ENCODE measurements at places on chromosomes 3 and 15.

DNA sequence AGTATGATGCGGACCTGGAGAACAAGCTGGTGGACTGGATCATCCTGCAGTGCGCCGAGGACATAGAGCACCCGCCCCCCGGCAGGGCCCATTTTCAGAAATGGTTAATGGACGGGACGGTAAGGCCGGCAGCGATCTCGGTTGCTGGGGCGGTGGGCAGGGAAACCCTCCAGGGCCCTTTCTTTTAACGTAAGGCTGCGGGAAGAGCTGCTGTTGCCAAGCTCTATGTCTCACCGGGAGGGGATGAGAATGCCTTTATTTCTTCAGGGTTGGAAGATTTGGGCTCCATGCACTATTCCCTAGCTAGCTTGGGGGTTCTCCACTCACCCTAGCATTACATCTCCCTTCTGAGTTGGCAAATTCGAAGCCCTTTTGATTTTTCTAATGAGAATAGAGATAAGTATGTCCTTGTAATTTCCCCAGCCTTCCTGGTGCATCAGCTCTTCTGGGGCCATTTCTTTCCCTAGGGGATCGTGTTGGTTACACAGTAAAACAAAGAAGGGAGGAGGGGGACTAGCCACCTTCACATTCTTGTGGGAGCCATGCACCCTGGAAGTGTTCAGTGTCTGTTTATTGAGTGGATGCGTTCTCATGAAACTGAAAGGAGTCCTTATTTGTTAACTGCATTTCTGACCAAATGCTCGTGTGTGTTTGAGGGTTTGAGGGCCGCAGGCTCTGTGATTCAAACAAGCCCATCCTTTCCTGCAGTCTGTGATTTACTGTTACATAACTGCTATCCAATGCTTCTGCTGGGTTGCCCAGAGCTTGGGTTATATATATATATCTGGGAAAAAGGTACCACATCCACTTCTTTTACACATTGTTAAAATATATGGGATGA is 982 bp downstream of the TAGLN3 start:
- no peak for DNase-seq

DNA sequence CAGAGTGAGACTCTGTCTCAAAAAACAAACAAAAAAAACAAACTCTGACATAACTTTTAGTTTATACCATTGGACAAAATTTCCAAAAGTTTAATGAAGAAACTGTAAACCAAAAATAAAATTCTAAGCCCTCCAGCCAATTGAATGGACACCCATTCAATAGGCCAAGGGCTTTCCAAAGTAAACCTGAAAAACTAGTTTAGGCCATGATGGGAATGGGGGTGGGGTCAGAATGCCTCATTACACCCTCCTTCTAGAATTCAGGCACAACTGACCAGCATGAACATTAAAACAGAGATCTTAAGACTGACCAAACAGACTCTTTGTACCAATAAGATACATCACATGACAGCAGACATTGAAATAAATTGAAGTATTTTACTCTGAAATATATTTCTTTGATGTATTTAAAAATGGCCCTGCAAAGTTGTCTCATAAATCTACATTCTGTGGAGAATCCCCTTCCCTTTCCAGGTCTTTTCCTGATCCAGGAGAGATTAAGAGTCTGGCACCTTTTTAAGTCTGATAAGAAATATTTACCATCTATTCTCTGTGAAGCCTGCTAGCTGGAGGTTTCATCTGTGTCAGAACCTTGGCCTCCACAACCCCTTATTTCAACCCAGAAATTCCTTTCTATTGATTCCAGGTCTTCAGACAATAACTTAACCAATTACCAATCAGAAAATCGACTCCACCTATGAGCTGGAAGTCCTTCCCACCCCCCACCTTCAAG is 15.7 kb downstream of the THOC7 start:
- DNase-seq = no peak

DNA sequence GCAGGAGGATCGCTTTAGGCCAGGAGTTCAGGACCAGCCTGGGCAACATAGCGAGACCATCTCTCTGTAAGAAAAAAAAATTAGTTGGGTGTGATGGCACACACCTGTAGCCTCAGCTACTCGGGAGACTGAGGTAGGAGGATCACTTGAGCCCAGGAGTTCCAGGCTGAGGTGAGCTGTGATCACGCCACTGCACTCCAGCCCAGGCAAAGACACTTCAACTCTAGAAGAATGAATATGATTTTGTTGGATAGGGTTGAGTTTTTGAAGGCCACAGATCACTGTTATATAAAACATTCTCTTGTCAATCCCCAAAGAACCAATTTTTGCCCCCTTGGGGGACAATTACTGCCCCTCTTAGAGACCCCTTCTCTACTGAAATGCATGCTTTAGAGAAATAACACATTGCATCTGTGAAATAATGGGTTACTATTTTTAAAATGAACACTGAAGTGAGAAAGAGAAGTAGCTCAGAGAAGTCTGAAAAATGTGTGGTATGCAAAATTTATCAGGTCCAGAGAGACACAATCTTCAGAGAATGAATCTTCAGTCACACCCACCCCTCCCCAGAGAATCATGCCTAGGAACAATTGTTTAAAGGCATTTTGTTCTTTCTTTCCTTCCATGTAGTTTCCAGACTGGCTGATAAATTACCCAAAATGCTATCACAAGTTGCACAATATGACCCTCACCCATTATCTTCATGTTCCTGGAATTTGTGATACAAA is 42.7 kb downstream of the METTL6 start:
- DNase-seq = no peak

DNA sequence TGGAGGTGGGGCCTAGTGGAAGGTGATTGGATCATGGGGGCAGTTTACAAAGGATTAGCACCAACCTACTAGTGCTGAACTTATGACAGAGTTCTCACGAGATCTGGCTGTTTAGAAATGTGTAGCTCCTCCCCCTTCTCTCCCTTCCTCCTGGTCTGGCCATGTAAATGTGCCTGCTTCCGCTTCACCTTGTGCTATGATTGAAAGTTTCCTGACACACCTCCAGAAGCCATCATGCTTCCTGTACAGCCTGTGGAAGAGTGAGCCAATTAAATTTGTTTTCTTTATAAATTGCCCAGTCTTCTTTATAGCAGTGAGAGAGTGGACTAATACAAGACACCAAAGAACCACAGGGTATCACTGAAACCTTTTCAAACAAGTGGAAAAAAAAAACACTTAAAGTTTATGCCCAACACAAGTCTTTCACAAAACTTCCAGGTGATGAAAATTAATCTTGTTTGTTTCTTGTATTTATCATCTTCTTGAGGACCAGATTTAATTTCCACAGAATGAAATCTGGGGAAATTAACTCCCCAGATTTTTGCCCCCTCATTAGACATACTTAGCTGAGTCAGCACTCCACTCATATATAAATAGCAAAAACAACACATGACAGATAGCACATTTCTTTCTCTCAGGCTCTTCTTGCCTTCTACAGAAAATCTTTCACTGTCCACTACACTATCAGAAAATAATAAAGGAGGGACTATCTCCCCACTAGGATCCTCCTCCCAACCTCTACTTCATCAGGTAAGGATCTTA is 847.2 kb downstream of the TUSC7 start:
- no peak for DNase-seq

GRCh38 chr15:77944002-77944867 is 133.3 kb downstream of the TBC1D2B start:
- peak; percentile 23 for DNase-seq

DNA sequence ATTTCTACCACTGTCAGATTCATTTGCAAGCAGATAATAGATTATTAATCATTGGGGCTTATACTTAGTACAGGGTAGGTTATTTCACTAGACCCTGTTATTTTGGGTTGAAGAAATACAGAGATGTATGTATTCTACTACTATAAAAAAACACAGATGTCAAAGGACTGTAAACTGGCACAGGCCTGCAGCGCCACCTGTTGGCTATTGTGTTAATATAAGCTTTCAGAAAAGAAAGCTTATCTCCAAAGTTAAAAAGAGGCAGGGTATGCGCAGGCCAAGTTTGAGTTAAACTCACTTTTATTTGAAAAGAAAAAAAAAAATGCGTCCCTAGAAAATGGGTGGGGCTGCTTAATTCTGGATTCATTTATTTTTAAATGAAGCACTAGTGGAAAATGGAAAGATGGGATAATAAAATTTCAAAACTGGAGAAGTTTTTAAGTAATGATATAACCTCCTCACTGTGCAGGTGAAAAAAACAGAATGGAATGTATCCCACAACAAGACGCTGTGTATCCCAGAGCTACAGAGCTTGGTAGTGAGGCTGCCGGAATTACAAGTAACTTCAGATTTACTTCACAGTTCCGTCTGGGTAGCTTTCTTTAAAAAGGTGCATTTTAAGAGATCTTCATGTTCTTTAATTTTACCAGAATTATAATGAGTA is 407.2 kb upstream of the TGFBR2 start:
- peak; percentile 79 for DNase-seq

- peak; percentile 50 for DNase-seq
Measured at GRCh38 chr15:74396445-74397238, 29.2 kb upstream of the CYP11A1 start.

DNA sequence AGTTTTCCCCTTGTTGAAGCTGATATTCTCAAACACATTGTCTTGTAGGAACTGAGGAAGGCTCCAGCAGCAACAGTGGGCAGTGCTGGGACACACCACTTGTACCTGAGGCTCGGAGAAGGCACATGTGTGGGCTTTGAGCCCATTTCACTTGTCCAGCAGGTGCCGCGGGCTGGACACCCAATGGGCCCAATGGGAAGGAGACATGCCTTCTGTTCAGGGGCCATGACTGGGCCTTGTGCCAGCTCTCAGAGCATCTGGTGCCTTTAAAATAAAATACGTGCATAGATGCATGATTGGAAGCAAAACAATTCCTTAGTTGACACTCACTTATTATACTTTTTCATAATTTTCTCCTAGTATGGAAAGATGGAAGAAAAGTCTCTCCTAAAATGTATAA is 334.2 kb downstream of the KLF13 start:
- DNase-seq = no peak

- DNase-seq = no peak
Measured at GRCh38 chr3:20353286-20353685, 167.3 kb upstream of the SGO1 start.

GRCh38 chr15:76168237-76168984 is 108.6 kb downstream of the TMEM266 start:
- no peak for DNase-seq

GRCh38 chr3:58576716-58577115 is 475 bp downstream of the FAM107A start:
- no peak for DNase-seq

DNA sequence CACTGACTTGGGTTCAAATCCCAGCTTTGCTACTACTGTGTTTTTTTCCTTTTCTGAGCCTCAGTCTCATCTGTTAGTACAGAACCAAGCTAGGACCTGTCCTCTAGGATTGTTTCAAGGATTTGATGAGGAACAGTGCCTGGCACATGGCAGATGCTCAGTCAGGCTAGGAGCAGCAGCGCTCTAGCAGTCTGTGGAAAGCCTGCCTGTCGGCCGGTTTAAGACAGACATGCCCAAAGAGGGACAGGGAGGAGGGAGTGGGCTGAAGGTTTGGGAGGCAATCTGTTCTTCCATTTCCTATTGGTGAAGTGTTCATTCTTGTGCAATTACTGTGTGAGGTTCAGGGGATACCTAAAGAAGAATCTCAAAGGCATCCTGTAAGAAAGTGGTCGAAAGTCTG is 35.1 kb upstream of the RGMA start:
- no peak for DNase-seq

- DNase-seq = no peak
Measured at GRCh38 chr15:42284551-42284950, 11.3 kb upstream of the TMEM87A start.

GRCh38 chr3:76400141-76400540 is 614.8 kb upstream of the ZNF717 start:
- no peak for DNase-seq

DNA sequence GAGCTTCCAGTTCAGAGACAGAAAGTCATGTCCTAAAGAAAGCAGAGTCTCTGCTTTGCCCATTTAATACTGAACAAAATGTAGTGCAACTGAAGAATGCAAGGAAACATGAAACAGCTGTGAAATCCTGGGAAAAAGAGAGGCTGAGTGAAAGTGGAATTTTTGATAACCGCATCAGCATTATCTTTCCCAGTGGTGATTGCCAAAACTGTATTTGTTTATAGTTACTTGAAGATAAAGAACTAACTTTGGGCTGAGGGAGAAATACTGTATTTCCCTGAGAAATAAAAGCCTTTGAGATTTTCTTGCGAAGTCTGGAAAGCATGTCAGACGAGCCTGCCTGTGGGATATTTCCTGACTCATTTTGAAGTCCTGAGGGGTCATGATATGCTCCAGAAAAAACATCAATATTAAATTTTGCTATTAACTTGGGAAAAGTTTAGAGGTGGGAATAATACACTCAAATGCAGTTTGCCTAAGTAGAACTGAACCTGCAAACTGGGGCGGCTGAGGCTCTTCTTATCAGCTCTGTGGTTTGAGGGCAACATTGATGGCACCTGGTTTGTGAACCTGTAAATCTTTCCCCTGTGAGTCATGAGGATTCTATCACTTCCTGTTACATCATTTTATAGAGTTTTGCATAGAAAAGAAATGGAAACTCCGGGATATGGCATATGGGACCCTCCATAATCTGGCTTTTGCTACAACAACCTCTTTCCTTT is 855.3 kb downstream of the MCTP2 start:
- DNase-seq = no peak

DNA sequence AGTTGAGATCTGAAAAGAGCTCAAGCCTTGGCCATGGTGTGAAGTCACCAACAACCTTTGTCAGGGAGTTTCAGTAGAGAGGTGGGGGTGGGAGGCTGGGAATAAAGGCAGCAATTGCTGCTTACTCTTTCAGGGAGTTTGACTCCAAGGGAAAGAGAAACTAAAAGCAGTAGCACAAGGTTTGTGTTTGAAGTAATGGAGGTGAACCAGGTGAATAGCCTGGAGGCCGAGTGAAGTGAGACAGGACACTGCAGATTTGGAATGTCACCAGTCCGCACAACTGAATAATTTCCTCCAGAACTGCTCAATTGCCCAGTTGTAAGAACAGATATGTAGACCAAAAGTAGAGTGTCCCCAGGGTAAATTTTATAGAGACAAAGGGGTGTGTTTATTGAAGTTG is 44.1 kb downstream of the CD86 start:
- no peak for DNase-seq

DNA sequence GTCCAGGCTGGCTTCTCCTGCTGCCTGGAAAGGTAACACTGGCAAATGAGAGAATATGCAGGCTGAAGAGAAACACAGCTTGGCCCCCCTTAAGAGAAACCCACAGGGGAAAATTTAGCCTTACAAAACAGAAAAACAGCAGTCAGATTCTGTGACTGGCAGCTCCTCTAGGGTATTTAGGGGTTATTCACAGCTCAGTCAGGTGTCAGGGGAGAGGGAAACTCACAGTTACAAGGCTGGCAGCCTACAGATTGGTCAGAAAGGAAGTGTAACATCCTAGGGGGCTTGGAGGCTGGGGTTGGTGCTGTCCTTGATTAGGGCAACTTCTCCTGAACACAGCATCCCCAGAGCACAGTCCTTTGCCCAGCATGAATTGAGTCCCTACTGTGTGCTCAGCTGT is 81.4 kb downstream of the SEMA5B start:
- DNase-seq = no peak

GRCh38 chr3:109071350-109072142 is 46.4 kb downstream of the MORC1 start:
- DNase-seq = no peak

- no peak for DNase-seq
Measured at GRCh38 chr15:62141643-62142588, 23.2 kb downstream of the C2CD4B start.

Data from natural killer cell (primary cell).